Esophagus squamous epithelium (tissue), 5 donors: ENCODE measurements at places on chromosomes 5 and 9. TPM values are rescaled to one million over a fixed set of nuclear protein-coding genes. Genes with fewer than 3 reads are reported as not detected.

- DNase-seq = no peak
- no peaks in the 10 kb centered on the region for H3K36me3 ChIP-seq
- no peaks in the 10 kb centered on the region for H3K27me3 ChIP-seq
- no peak overlapping the region for H3K4me3 ChIP-seq
- peak overlapping the region; percentile 25 for H3K27ac ChIP-seq
Measured at GRCh38 chr5:158958021-158958994, 141.4 kb downstream of the EBF1 start.

- H3K27me3 ChIP-seq = no peaks in the 10 kb centered on the region
- no peak overlapping the region for H3K27ac ChIP-seq
- H3K4me3 ChIP-seq = no peak overlapping the region
- no peaks in the 10 kb centered on the region for H3K36me3 ChIP-seq
Measured at GRCh38 chr5:111422747-111423720, 89.3 kb downstream of the STARD4 start.

Gene BTNL8
- not detected for total RNA-seq

DNA sequence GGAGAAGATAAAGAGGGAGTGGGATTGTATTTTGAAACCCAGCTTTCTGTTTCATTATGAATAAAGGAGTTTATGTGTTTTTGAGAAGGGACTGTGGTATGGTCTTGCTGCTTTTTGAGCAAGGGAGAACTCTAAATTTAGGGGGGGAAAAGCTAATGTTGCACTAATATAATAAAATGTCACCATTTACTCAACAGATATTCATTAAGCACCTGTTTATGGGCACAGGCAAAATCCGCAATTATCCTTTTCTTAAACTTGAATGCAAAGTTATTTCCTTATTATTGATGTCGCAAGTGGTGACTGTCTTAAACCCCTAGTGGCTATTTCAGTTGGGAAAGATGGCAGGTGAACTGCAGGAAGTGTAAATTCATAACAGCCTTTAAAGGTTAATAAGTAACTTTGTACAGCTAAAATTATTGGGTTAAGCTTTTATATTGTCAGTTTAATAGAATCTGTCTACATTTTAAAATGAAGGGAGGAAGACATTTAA lies 1.5 kb downstream of the CDC42SE2 start:
- no peaks in the 10 kb centered on the region for H3K27me3 ChIP-seq
- H3K4me3 ChIP-seq = peak overlapping the region; percentile 88

DNA sequence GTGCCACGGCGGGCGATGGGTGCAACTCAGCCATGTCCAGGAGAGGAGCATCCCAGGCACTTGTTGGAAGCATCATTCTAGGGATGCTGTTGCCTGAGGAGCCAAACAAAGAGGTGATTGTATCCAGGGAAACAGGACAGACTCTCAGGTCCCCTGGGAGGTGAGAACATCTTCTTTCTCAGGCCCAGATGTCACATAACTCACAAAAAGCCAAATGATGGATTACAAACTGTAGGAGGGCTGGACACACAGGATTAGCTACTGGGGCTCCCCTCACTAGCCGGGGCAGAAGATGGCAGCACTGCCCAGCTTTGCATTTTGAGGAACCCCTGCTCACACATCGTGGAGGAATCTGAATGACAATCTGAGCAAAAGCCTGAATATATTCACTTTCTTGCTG lies 64.7 kb upstream of the NFIL3 start:
- no peak overlapping the region for H3K4me3 ChIP-seq
- H3K4me1 ChIP-seq = no peaks in the 10 kb centered on the region
- no peak overlapping the region for H3K27ac ChIP-seq
- no peak for DNase-seq
- H3K27me3 ChIP-seq = no peaks in the 10 kb centered on the region

- peaks cover 50% of the 10 kb centered on the region for H3K4me1 ChIP-seq
- no peak for DNase-seq
- no peaks in the 10 kb centered on the region for H3K36me3 ChIP-seq
- H3K27me3 ChIP-seq = no peaks in the 10 kb centered on the region
- H3K4me3 ChIP-seq = no peak overlapping the region
- H3K27ac ChIP-seq = peak overlapping the region; percentile 17
Measured at GRCh38 chr5:139639619-139640380, 8.3 kb upstream of the CXXC5 start.

DNA sequence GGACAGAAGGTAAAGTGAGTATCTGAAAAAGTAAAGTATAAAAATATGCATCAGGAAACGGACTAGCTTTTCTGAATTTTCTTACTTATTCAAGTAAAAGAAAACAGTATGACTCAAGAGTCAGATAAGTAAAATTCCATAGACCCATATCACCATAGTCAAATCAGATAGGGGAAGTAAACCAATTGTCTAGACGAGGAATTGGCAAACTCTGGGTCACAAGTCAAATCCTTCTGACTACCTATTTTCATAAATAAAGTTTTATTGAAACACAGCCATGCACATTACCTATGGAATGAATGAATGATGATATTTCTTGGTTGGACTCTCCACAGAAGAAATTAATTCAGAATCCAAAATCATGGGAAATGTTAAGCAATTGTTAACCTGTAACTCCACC lies 59.1 kb upstream of the TMC1 start:
- H3K27ac ChIP-seq = no peak overlapping the region
- no peaks in the 10 kb centered on the region for H3K36me3 ChIP-seq
- H3K27me3 ChIP-seq = no peaks in the 10 kb centered on the region
- no peaks in the 10 kb centered on the region for H3K4me1 ChIP-seq

GRCh38 chr5:173012882-173013281 lies 29.3 kb downstream of the ATP6V0E1 start:
- no peaks in the 10 kb centered on the region for H3K36me3 ChIP-seq
- no peaks in the 10 kb centered on the region for H3K27me3 ChIP-seq
- no peak overlapping the region for H3K27ac ChIP-seq
- H3K4me1 ChIP-seq = peaks cover 20% of the 10 kb centered on the region
- no peak overlapping the region for H3K4me3 ChIP-seq
- no peak for DNase-seq

Gene PCDHA2
- total RNA-seq = not detected

DNA sequence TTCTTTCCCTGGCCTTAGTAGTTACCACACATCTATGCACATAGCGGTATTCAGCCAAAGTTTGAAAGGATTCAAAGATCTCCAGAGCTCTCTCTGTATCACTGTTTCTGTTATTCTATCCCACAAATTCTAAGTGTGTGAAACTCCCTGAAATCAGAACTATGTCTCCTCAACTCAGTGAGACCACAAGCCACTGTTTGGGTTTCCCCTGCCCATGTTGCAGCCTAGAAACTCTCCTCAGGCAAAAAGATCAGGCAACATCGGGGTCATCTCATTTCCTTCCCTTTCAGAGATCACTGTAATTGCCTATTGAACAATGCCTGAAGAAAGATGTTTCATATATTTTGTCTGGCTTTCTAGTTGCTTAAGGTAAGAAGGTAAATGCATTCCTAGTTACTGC lies 135.6 kb downstream of the TMC1 start:
- no peaks in the 10 kb centered on the region for H3K36me3 ChIP-seq
- H3K4me3 ChIP-seq = no peak overlapping the region
- no peak overlapping the region for H3K27ac ChIP-seq
- DNase-seq = no peak

Gene NMUR2
- not detected for total RNA-seq

DNA sequence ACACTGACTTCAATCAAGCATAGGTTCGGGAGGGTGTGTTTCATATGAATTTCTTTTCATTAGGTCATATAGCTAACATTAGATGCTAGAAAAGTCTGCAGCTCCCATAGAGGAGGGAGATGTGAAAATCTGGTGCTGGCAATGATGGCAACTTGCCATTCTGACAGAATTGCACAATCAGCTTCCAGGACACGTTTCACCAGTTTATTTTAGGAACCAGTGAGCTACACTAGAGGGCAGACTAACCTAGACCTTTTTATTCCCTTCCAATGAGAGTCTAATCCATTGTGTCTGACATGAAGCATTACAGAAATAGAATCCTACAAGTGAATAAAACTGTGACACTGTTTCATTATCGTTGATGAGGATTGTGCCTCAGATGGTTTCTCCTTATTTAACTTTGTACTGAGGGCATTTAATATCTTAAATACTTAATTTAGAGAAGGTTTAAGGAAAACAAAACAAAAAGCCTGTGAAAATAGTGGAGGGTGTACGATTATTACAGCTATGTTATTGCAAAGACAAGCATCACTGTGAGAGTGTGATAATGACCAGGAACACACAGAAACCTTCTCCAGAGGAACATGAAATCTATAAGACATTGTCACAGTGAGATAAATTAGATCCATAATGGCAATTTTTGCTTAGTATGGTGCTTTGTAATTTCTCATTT lies 363.3 kb upstream of the RPS23 start:
- no peaks in the 10 kb centered on the region for H3K27me3 ChIP-seq
- no peak overlapping the region for H3K4me3 ChIP-seq
- no peaks in the 10 kb centered on the region for H3K36me3 ChIP-seq

- no peak for DNase-seq
- H3K27me3 ChIP-seq = no peaks in the 10 kb centered on the region
- H3K4me3 ChIP-seq = no peak overlapping the region
- no peak overlapping the region for H3K27ac ChIP-seq
Measured at GRCh38 chr5:14432931-14433589, 148.5 kb upstream of the OTULINL start.

Gene SMARCA2
- 51.0 TPM for total RNA-seq

Gene CATSPER3
- total RNA-seq = not detected

DNA sequence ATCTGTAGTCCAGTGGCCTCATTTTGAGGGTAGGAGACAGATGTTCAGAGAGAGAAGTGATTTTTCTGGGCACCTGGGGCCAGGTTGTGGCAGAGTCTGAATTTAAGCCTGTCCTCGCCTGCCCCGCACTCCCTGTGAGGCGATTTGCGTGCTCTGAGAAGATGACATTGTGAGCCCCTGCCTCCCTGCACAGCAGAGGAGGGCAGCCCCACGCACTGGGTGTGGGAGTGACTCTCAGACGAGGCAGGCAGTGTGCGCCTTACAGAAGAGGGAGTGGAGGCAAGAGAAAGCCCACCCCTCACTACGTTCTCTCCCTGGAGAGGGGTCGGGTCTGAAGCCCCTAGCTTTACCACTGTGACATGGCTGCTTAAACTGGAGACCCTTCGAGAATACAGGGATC lies 35.7 kb downstream of the IRX4 start:
- H3K27ac ChIP-seq = no peak overlapping the region
- no peak overlapping the region for H3K4me3 ChIP-seq
- H3K27me3 ChIP-seq = peaks cover 3% of the 10 kb centered on the region
- peaks cover 6% of the 10 kb centered on the region for H3K4me1 ChIP-seq
- no peaks in the 10 kb centered on the region for H3K36me3 ChIP-seq
- no peak for DNase-seq

- no peak for DNase-seq
- H3K27me3 ChIP-seq = no peaks in the 10 kb centered on the region
- no peak overlapping the region for H3K27ac ChIP-seq
- H3K36me3 ChIP-seq = no peaks in the 10 kb centered on the region
- no peak overlapping the region for H3K4me3 ChIP-seq
Measured at GRCh38 chr9:81473708-81474107, 215.6 kb downstream of the TLE1 start.

DNA sequence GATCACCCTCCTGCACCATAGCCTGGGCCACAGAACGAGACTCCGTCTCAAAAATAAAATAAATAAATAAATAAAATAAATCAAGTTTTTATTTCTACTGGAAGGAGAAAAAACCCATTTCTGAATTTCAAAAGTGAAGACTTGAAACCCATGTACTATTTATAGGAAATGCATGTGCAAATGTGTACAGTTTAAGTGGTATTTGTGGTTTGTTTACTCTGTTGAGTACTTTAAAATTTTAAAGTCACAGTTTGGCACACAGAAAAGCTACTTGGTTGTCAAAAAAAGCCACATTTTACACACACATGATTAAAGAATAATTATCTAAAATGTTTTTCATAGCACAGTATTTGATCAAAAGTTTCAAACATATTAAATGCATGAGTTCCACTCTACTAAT lies 43.6 kb downstream of the NR3C1 start:
- H3K4me1 ChIP-seq = peaks cover 56% of the 10 kb centered on the region
- DNase-seq = no peak
- H3K4me3 ChIP-seq = no peak overlapping the region
- no peak overlapping the region for H3K27ac ChIP-seq
- H3K36me3 ChIP-seq = no peaks in the 10 kb centered on the region

DNA sequence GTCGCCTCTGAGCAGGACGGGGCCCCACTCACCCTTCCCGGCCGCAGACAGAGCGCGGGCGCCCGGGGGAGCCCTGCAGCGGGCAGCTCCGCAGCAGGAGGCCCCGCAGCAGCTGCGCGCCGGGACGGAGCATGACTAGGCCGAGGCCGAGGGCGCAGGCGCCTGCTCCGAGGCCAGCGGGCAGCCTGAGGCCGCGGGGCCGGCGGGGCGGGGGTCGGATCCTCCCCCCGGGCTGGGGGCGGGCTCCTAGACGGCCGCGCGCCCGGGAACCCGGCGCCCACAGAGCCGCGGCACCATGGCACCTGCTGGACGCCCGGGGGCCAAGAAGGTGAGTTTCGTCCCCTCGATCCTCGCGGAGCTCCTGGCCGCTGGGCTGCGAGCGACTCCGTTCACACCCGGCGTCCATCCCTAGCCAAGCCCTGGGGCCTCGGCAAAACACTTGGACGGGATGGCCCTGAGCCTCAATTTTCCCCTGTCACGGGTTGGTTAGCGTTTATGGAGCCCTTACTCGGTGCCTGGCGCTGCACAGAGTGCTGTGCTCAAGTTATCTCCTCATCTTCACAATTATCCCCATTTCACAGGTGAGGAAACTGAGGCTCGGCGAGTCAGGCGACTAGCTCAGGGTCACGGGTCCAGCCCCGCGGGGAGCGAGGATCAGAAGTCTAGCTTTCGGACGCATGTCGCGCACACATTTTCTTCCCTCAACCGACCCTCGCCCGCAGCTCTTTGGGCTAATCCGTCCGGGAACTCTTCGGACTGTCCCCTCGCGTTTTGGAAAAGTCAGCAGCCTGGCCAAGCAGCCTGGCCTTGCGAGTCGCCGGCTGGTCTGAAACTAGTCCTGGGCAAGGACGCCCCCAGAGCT lies at the start of the genes BHMT2 and DMGDH:
TSS of gene BHMT2 (plus strand) at position 280 of the 862 bp plus-strand sequence. CDS start at position 296, 16 bp downstream.
TSS of gene DMGDH (minus strand) at position 187 of the 862 bp plus-strand sequence. CDS start at position 133, 54 bp downstream.
- H3K4me3 ChIP-seq = peak within 1 kb of the TSS; percentile 50
- no peaks in the 10 kb centered on the region for H3K27me3 ChIP-seq
